ENCODE measurements at places on chromosomes 1 and 21.

GRCh38 chr1:8938232-8938999 lies 7.3 kb upstream of the CA6 start:
- DNase-seq, result no peak

DNA sequence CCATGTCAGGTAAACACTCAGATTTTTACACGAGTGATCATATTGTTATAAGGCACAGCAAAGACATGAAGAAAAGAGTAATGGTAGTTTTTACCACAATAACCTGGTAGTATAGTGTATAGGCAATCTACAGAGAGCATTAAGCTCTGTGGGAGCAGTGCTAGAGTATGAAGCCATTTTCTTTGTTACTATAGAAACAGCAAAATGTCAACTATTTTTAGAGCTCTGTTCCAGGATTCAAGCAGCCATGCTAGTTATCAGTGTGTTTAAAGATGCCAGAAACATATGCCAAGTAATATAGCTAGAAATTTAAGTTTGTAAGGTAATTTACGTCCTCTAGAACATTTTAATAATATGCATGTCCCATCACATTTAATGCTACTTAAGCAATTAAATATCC lies 77.6 kb upstream of the RGS18 start:
- no peak for DNase-seq

DNA sequence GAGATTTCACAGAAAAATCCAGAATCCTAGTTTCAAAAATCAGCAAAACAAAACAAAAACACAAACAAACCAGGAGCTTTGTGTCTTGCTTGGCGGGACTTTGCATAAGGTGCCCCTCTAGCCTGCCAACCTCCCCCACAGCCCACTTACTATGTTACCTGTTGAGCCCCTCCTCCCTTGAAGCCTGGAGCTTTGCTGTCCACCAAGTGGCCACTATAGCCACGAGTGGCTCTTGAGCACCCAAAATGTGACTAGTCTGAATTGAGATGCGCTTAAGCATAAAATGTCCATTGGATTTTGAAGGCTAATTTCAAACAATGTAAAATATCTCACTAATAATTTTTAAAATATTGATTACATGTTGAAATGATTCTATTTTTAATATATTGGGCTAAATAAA lies 12.2 kb downstream of the TFAP2E start:
- no peak for DNase-seq

DNA sequence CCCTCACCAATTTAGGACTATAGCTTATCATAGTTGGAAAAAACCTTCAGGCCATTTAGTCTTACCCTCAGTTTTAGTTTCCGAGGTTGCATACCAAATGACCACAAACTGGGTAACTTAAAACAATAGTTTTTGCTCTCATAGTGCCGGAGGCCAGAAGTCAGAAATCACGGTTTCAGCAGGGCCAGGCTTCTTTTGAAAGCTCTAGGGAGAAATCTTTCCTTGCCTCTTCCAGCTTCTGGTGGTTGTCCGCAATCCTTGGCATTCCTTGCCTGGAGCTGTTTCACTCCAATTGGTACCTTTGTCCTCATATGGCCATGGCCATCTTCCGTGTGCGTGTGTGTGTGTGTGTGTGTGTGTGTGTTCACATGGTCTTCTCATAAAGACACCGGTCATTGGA lies 12.4 kb upstream of the PLXNA2 start:
- no peak for DNase-seq

DNA sequence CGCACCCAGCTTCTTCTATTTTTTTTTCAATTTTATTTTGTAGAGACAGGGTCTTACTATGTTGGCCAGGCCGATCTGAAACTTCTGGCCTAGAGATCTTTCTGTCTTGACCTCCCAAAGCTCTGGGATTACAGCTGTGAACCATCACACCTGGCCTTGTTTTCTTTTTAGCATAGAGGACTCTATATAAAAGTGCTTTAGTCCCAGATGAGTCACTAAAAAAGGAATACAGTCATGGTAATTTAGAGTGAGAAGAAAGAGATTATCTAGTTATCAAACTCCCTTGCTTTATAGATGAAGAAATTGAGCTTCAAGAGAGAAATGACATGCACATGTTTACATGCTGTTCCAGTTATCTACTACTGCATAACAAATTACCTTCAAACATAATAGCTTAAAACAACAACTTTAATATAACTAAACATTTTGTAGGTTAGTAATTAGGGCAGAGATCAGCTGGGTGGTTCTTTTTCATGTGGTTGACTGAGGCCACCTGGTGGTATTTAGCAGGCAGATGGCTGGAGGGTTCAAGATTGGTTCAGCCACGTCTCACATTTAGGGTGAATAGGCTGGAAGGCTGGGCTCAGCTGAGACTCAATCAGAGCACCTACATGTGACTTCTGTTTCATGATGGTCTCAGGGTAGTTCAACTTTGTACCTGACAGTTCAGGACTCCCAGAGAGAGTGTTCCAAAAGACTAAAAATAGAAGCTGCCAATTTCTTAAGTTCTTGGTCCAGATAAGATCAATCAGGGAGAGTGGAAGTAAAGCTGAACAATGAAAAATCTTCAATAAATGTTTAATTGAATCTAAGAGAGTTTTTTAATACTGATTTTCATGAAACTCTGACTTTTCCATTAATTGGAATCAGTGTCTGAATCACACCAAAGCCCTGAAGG lies 16.9 kb upstream of the MTF2 start:
- no peak for DNase-seq
